ENCODE measurements at places on chromosomes 4 and X.

DNA sequence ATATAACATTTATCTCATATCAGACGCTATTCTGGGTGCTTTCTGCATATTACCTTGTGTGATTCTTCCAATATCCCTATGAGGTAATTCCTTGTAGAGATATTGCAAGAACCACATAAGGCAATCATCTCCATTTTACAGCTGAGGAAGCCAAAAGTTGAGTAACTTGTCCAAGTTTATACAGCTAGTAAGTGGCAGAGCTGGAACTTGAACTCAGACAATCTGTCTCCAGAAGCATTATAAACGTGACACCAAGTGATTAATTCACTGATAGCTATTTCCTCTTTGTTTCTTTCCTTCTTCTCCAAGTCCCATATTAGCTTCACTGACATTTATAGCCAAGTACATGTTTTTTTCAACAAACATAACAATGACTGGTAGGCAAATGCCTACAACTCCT lies 7.3 kb downstream of the EMCN start:
- no peak for DNase-seq

- DNase-seq = no peak
Measured at GRCh38 chrX:9310616-9311015, 154.2 kb upstream of the TBL1X start.

GRCh38 chr4:89558147-89558546 lies 250.5 kb upstream of the GPRIN3 start:
- no peak for DNase-seq

DNA sequence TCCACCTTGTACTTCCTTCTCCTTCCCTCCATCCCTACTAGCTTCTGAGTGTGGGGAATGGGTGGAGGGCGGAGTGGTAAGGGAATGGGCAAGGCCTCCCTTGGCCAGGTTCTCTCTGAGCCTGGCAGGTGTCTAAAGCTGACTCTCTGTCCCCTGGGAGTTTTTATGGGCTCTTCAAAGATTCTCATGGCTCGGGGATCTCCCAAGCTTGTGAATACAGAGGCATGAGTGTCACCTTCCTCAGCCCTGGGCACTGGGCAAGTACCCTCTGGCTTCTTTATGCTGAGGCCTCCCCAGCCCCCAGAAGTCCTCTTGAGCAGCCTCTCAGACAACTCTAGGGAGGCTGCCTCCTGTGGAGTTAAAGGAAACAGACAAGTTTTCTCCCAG lies 32.5 kb upstream of the DDX3X start:
- DNase-seq = no peak

GRCh38 chr4:100100985-100101384 lies 89.3 kb downstream of the DDIT4L start:
- DNase-seq = no peak

DNA sequence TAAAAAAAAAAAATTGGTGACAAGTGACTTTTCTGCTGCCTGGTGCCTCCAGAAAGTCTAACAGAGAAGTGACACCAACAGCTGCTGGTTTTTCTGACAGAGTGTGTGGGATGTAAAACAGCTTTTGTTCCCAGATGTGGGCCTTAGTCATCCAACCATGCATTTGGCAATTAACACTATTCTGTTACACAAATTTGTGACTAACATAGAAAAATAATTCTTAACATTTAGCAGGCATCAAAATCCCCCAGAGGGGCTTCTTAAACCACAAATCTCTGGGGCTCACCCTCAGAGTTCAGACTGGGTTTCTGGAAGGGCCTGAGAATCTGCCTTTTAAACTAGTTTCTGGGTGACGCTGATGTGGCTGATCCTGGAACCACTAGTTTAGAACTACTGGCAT lies 100.5 kb upstream of the PCDH7 start:
- DNase-seq = no peak

DNA sequence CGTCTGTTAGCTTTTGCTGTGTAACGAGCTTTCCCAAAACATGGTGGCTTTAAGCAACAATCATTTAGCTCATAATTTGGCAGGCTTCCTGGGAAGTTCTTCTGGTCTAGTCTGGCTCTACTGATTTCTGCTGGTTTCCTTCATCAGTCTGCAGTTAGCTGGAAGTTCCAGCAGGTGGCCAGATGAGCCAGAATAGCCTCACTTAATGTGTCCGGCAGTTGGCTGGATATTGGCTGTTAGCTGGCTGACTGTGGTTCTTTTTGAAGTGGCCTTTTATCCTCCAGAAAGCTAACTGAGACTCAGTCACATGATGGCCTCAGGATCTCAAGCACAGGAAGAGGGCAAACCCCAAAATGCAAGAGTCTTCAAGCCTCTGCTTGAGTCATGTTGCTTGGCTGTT lies 34.9 kb downstream of the FTHL17 start:
- DNase-seq = peak; percentile 1

GRCh38 chrX:44903830-44904530 lies 31.0 kb downstream of the KDM6A start:
- no peak for DNase-seq

- DNase-seq = peak; percentile 31
Measured at GRCh38 chrX:125132274-125132673, 187.4 kb upstream of the TEX13C start.

GRCh38 chr4:182770996-182771514 lies 146.1 kb downstream of the DCTD start:
- no peak for DNase-seq

- no peak for DNase-seq
Measured at GRCh38 chr4:87912164-87913004, 63.1 kb upstream of the SPP1 start.

DNA sequence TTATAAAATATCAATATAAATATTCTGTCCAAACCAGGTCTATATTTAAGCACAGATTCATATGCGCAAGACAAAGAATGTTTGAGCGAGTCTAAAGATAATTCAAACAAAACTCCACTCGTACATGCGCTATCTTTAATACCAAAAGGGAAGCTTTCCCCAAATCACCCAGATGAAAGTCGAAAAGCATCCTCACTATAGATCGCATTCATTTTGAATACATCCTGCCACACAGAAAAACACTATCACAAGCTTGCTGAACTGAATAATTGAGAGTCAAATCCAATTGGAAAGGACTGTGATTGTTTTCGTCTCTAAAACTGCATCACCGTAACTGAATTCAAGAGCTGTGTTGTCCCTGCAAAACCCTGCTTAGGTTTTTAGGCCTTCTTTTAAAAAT lies 685 bp downstream of the TASL start:
- no peak for DNase-seq
